ENCODE measurements at places on chromosomes 3 and 15. TPM values are rescaled to one million over a fixed set of nuclear protein-coding genes. Genes with fewer than 3 reads are reported as not detected.

ROPN1 gene
- total RNA-seq: 1.3 TPM

GRCh38 chr3:66488492-66488891 is 12.3 kb downstream of the LRIG1 start:
- DNase-seq: no peak

DNA sequence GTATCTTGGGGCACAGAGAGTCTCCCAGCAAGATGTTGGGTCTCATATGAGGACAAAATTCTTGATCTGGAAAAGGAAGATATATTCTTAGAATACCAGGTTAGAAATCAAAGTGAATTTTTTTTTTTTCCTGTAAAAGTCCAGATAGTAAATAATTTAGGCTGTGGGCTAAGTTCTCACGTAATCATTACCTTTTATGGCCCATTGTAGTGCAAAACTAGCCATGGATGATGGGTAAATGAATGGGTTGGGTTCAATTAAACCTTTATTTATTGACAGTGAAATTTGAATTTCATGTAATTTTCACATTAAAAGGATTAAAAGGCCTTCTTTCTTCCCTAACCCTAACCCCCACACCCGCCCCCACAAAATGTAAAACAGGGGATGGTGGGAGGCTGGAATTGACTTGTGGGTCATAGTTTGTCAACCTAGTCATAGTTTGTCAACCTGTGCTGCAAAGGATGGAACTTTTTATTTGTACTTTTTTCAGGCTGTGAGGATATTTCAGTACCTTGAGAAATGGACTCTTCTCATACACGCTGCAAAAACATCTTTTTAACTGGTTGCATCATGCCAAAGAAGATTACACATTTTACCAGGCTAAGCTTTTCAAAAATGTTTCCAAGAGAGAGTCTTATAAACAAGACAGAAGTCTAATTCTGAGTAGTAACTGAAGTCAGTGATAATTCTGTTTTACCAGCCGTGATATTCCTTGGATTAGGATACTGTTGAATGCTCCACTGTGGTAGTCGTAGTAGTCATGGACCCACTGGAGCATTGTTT is 138.8 kb downstream of the AKAP13 start:
- DNase-seq: no peak

GRCh38 chr3:31531992-31532586 is 636 bp upstream of the STT3B start:
- peak; percentile 98 for DNase-seq
